ENCODE measurements at places on chromosomes 5 and 9. TPM values are rescaled to one million over a fixed set of nuclear protein-coding genes. Genes with fewer than 3 reads are reported as not detected.

- DNase-seq, result no peak
Observed at GRCh38 chr5:179595916-179596315, 27.6 kb downstream of the HNRNPH1 start.

DNA sequence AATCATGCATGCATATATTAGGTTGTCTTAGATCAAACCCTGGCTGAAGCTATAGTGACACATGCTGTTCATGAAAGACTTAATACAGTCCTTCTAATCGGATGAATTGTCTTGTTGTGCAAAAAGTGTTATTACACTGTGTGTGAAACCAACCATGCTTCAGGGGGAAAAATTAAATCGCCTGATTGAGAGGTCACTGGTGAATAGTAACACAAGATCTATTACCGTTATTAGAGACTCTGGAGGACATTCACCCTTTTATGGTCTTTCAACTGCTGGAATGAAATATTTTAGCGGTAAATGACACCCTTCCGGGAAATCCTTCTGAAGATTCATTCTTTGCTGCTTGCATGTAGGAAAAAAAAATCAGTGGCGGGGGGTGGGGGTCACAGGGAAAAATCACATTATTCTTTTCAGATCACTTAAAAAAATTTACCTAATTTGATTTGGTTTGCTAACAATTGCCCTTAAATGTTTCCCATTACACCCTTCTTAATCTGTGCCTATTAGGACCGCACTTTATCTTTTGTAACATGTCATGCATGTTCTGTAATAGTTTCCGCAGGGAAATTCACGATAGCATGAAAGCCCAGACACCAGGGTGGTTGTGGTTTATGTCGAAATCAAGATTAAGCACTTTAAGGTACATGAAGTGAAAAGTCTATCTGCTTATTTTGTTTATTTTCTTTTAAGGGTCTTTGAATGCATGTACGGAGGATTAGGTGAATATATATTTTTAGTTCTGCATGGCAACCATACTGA, 120.6 kb downstream of the FOCAD start:
- no peak for DNase-seq

- no peak for DNase-seq
Observed at GRCh38 chr9:82987370-82988189, 75.4 kb downstream of the RASEF start.

DNA sequence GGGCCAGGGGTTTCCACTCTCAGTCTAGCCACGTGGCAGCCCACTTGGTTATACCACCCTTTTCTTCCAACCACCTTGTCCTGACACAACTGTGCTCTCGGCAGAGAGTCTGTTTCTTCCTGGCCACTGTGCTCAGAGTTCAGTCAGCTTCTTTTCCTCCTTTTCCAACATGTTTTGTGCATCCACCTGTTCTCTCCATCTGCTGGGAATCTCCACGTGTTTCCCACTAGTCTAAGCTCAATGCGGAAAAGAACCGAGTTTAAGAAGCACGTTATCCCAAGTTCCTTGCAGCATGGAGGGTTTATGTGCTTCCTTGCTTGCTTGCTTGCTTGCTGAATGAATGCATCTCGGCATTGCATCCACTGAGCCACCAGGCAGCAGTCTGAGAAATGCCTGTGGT, 543.6 kb upstream of the DAP start:
- no peak for DNase-seq

- no peak for DNase-seq
Observed at GRCh38 chr5:111198281-111198966, 25.8 kb upstream of the CAMK4 start.

DNA sequence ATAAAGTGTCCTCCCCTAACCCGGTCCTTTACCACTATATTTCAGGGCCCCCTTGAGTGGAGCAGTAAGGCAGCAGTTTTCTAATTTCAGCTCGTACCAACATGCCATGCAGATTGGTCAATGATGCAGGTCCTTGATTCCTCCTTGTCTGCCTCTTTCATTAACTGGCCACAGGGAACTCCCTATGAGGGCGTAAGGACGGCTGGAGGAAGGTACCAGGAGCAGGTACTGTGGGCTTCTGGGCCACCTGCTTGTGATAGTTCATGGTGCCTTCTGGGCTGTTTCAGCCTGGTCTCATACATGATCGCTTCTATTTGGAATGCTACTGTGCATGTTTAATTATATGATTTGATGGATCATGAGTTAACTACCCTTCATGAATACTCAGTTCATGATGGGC, 9.4 kb upstream of the ZFR start:
- no peak for DNase-seq

- no peak for DNase-seq
Observed at GRCh38 chr9:130794923-130795495, 40.0 kb upstream of the ABL1 start.

GRCh38 chr5:174223355-174223754, 177.8 kb downstream of the NSG2 start:
- no peak for DNase-seq

- DNase-seq, result no peak
Observed at GRCh38 chr9:128575916-128576315, 23.5 kb downstream of the SPTAN1 start.

DNA sequence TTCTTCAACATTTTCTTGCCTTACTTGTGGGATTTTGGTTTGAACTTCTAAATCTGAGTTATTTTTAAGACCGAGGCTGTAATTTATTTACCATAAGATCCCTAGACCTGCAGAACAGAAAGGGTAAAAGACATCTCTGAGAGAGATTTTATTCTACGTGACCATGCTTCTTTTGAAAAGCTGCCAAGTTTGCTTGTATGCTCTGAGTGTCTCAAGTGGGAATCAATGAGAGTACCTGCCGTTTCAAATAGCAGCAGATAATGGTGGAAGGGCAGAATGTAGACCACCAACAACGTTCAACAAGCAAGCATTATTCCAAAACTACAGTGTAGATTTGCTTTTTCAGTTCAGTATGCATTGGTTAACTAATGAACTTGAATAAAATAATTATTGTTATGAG, 108.6 kb upstream of the MINAR2 start:
- no peak for DNase-seq

DNA sequence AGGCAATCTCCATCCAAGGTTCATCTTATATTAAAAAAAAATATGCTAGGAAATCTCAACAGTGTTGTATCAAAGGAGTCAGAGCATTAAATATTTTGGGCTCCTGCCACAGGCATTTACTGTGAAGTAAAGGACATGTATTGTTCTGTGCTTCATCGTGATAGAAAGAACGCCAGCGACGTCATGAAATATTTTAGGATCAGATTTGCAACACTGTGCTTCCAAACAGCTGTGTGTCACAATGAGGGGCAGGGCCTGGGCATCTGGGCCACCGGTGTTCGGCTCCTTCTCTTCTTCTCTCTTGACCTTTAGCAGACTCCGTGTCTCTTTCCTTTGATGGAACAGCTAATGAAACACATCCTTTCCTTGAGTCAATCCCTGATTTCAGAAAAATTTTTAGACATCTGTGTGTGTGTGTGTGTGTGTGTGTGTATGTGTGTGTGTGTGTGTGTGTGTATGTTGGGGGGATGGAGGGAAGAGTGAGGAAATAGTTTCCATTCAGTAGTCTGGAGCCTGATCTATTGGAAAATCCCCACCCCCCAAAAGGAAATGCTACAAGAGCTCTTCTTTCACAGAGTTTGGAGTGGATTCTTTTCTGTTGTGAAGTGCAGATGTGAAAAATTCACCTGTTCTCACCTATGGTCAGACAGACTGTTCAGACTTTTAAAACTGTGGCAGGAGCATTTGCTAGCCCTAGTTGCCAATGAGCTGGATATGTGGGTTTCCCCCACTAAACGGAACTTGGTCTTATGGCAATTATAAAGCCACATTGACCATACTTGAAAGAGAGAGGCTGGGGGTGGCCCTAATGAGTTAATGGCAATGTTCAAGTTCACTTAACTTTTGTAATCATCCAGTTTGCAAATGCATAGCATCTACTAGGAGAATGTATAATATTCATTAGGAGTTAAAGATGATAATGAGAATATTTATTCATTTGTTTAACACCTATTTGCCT, 18.1 kb upstream of the TNC start:
- no peak for DNase-seq

DNA sequence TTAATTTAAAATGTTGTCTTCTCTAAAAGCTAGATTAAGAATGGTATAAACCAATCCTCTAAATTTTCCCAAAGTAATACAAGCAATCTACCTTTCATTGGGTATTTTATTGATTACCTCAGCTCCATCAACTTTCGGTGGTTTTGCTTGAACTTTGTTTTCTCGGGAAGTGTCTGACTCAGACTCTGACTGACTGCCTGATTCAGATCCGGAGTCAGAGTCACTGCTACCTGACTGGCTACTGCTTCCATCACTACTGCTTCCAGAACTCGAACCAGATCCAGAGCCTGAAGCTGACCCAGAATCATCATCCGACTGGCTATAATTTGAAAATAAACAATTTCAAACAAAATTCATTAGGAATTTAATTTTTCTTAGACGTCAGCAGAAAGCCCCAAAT, 24.0 kb downstream of the CHD1 start:
- peak; percentile 4 for DNase-seq

- no peak for DNase-seq
Observed at GRCh38 chr5:154005648-154006047, 33.1 kb downstream of the FAM114A2 start.

DNA sequence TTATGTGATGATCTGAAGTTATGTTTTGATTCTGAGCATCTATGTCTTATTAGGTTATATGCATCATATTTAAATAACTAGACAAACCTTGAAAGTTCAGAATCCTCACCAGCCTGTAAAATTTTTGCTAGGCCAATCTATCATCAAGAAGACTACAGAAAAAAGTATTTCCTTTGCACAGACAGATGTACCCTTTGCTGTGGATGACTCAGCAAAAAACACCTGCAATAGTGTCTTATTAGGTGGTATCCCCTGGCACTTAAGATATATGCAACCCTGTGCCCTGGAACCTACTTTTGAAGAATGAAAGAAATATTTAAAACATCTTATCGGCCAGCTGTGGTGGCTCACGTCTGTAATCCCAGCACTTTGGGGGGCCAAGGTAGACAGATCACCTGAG, 130.6 kb downstream of the SLF1 start:
- DNase-seq, result no peak

- peak; percentile 86 for DNase-seq
Observed at GRCh38 chr5:177431317-177432142, 5.1 kb downstream of the GRK6 start.

DNA sequence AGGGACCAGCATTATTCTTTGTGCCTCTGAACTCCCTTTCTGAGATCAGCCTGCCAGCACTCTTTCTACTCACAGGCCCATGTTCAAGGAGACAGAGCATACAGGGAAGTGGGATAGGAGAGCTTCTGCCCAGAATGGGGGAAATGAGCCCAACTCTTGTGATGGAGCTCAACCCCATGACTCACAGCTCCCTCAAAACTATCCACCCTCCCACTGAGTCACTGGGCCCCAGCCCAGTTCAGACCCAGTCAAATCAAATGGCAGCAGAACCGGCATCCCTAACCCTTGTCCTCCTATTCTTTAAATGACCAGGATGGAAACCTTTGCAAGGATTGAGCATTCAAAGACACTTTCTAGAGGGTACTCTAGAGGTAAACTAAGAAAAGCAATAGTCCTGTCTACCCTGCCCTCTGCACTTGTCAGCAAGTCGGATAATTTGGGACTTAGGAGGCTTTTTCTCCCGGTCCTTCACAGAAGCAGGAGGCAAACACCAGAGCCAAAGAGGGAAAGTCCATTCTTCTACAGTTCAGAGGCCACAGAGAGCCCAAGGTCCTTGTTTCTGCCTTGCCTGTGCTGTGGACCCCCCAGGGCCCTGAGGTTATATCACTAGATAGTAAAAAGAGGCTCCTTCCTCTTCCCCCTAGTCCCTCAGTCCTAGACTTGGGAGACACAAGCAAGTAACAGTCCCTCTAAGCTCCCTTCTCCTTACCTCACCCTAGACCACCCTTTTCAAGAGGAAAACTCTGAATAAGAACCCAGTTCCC, 3.2 kb downstream of the ATOSB start:
- no peak for DNase-seq

DNA sequence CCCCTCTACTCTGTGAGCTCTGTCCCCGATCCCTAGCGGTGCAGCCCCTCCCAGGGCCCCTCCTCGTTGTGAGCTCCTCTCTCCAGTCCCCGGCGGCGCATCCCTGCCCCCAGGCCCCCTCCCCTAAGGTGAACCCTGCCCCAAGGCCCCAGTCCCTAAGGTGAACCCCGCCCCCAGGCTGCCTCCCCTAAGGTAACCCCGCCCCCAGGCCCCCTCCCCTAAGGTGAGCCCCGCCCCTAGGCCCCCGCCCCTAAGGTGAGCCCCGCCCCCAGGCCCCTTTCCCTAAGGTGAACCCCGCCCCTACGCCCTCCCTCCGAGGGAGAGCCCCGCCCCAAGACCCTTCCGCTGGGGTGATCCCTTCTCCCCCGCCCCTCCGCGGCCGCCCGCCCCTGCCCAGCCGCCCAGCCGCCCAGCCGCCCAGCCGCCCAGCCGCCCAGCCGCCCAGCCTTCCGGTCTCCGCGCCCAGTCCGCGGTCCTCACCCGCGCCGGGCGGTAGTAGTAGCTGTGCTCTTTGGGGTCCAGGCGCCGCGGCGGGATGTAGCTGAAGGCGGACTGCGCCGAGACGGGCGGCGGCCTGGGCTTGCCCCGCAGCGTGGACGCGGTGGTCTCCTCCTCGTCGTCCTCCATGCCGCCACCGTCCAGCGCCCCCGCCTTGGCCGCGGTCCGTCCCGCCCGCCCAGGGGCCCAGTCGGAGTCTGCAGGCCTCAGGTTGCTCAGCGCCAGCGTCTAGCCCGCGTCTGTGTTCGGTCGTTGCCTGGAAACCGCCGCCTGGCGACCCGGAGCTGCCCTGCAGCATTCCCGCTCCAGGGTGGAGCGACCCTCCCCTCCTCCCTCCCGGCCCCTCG, at the start of gene CFAP90:
TSS of gene CFAP90 (minus strand) at position 739 of the 845 bp plus-strand sequence. CDS start at position 627, 112 bp downstream.
- DNase-seq, result peak; percentile 67

DNA sequence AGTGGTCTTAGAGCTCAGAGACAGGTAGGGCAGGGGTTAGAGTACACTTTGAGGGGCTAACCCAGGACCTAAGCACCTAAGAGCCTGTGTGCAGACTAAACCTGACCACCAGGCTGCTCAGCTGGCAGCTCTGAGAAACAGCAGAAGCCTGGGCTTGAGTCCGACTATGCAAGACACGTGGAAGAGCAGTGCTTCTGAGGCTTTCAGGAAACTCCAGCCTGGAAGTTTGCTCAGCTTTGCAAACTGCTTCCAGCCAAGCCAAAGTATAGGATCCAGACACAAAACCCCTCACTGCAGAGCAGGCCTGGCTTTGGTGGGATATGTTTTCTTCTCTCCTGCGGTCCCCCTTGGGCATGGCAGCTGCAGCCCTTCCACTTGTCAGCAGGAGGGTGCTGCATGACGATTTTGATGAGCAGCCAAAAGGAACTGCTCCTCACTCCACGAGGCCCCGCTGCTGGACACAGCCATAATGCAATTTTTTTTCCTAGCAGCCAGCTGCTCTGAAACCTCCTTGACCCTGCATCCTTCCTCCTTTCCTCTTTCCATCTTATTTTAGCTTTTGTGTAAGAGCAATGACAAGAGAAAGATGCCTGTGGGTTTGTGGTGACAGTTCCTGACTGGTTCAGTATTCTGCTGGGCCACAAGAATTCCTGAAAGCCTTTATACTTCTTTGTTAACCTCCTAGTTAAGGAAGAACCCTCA, 123.1 kb downstream of the LIFR start:
- DNase-seq, result peak; percentile 78

TTC16 gene
- 0.30 TPM for total RNA-seq

SMC2 gene
- 9.0 TPM for total RNA-seq

CSNK1G3 gene
- 20.6 TPM for total RNA-seq

CD74 gene
- total RNA-seq, result 327 TPM

CNTLN gene
- 3.8 TPM for total RNA-seq

GKAP1 gene
- total RNA-seq, result 26.4 TPM

MYOT gene
- 22.4 TPM for total RNA-seq

SAPCD2 gene
- 0.22 TPM for total RNA-seq

Data from Right ventricle myocardium inferior (tissue), 1 donor.